ENCODE measurements at places on chromosomes 1 and 21. TPM values are rescaled to one million over a fixed set of nuclear protein-coding genes. Genes with fewer than 3 reads are reported as not detected.

DNA sequence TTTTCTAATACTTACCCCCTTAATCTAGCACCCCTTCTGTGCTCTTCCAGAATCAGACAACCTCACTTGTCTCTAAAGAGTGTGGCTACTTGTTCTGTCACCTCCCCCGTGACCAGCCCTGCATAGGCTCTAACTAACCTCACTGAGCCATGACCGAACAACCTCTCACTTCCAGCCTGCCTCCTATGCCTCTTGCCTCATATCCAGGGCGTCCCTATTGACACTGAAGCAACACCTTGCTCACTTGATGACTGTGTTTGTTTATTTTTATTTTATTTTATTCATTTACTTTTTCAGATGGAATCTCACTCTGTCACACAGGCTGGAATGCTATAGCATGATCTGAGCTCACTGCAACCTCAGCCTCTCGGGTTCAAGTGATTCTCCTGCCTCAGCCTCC is 235.1 kb upstream of the B3GALT2 start:
- no peak for DNase-seq

DNA sequence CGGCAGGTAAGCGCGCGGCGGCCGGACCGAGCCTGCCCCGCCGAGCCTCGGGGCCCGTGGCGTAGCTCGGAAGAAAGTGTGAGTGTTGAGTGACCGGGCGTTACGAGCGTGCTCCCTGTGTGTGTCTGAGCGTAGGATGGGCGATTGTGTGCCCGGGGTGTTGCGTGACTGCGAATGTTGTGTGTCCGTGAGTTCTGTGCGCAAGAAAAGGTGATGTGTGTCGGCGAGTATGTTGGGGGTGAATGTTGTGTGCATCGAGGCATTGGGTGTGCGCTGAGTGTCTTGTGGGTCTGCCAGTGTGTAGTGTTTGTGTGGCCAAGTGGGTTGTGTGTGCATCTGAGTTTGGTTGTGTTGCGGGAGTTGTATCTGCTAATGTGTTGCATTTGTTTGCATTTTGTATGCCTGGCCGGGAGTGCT is 398 bp downstream of the PTPRU start:
- no peak for DNase-seq

DNA sequence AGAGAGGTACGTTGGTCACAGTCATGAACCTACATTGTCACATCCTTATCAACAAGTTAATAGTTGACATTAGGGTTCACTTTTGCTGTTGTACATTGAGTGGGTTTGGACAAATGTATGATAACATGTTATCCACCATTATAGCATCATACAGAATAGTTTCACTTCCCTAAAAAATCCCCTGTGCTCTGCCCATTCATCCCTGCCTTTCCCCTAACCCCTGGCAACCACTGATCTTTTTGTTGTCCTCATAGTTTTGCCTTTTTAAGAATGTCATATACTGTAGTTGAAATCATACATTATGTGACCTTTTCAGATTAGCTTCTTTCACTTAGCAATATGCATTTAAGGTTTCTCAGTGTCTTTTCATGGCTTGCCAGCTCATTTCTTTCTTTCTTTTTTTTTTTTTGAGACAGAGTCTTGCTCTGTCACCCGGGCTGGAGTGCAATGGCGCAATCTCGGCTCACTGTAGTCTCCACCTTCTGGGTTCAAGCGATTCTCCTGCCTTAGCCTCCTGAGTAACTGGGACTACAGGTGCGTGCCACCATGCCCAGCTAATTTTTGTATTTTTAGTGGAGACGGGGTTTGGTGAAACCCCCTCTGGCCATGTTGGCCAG is 50.6 kb downstream of the UCK2 start:
- DNase-seq: no peak

- no peak for DNase-seq
Measured at GRCh38 chr1:155946633-155947219, 5.3 kb downstream of the RXFP4 start.

- no peak for DNase-seq
Measured at GRCh38 chr1:220962031-220962751, 82.9 kb downstream of the HLX start.

GRCh38 chr1:44655609-44656008 is 18.7 kb downstream of the TMEM53 start:
- no peak for DNase-seq

Gene ZNF436
- 14.2 TPM for total RNA-seq

Gene LEFTY2
- 0.23 TPM for total RNA-seq

Gene KRTAP10-12
- total RNA-seq: not detected

Gene KRTAP7-1
- not detected for total RNA-seq

Gene IL12RB2
- 0.98 TPM for total RNA-seq

Gene AMY1C
- not detected for total RNA-seq

Gene PODN
- 250 TPM for total RNA-seq

Data from mucosa of gallbladder (tissue), 1 donor.